CD4-positive, alpha-beta T cell treated with Interferon gamma for 1 hour (primary cell): ENCODE measurements at places on chromosomes 13 and 19.

GRCh38 chr19:15331419-15332310, 674 bp downstream of the BRD4 start:
- peak; percentile 57 for DNase-seq

DNA sequence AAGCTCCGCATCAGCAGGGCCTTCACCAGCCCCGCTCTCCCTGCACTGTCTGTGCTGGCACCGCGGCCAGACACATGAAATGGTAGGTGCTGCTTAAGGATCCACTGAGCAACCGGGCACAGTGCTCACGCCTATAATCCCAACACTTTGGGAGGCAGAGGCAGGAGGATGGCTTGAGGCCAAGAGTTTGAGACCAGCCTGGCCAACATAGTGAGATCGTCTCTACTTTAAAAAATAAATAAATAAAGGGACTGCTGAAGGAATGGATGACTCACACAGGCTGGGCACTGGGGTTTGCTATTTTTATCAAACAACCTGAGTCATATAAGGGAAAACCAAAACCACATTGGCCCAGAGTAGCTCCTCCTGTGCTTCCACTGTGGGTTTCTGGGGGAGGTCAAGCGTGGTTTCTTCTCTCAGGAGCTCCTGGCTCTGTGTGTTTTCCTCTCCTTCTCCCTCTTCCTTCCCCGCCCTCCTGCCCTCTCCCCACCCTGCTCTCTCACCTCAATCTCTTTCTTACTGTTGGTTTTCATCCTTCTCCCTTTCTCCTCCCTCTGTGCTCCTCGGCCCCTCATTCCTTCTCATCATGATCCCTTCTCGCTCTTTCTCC, 21.3 kb downstream of the VRK3 start:
- no peak for DNase-seq

DNA sequence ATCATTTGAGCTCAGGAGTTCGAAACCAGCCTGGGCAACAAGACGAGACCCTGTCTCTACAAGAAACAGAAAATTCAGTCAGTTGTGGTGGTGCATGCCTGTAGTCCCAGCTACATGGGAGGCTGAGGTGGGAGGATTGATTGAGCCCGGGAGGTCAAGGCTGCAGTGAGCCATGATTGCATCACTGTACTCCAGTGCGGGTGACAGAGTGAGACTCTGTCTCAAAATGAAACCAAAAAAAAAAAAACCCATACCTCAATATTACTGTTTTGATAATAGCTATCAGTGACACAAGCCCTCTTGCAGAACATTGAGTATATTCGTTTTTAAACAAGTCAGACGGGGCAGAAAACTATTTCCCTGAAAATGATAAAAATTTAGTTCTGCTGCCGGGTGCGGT, 16.2 kb downstream of the ZNF791 start:
- DNase-seq: no peak

DNA sequence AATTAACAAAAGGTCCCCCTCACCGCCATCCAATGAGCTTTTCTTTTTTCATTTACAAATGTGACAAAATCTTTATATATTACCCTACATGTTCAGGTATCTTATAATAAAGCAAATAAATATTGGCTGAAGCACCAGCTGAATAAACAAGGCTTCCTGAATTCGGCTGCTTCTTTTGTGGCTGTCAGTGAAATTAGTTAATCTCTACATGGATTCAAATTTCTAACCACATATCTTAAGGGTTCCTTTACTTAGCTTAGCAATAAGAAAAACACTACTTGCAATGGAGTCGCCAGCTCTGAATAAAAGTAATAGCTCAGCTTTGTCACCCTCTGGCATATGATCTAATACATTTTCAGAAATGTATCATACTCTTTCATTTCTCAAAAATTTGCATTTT, 104.3 kb downstream of the CCNA1 start:
- DNase-seq: no peak

- no peak for DNase-seq
Measured at GRCh38 chr13:95301968-95302393, 730 bp upstream of the ABCC4 start.

DNA sequence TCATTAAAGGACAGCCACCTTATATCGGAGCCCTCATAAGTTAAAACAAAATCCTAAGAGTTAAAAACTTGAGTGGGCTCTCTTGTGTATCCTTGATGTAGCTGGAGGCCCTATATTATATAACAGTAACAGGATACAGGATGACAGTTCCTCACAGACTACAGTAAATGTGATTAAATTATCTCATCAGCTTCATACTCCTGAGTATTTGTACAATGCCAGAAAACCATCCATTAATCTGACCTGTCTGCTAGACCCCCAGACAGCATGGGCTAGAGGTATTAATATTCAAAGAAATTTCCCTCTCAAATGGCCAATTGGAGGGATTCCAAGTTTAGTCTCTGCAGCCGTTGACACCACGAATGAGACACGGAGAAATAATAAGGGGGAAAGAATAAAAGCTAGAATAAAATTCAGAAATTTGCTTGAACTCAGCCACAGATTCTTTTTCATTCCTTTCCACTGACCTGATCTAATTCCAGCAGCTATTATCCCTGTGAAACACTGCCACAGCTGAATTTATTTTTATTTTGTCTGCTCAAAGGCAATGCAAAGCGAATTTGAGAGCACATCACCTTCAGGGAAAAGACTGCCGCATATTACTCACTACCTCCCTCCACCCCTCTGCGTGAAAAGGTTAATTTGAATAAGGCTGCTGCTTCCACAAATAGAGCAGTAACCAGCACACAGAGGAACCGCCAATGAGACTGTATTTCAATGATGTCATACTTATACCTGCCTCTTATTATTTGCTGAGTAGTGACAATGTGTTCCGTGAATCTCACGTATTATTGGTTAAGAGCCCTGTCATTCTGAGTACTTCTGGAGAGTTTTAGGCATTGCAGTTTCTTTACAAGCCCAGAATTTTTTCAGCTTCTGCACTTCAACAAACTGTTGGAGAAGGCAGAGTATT, 155.9 kb upstream of the KLF12 start:
- peak; percentile 70 for DNase-seq
